ENCODE measurements at places on chromosomes 1 and 21.

DNA sequence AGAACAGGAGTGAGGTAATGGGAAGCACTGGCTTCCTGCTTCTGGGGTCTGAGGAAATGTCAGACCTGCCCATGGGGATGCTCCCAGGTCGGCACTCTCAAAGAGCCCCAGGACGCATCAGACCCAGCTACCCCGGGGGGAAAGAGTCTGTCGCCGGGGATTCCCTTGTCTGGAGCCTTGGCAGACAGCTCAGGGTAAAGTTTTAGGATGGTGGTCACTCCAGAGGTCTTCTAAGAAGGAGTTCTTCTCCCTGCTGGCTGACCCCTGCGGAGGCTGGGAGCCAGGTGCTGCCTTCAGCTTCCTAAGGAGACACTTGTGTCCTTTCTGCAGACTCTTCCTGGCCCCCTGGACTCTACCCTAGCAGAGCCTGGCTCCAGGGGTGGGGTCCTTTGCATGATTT is 61.9 kb upstream of the PSEN2 start:
- no peak for DNase-seq

DNA sequence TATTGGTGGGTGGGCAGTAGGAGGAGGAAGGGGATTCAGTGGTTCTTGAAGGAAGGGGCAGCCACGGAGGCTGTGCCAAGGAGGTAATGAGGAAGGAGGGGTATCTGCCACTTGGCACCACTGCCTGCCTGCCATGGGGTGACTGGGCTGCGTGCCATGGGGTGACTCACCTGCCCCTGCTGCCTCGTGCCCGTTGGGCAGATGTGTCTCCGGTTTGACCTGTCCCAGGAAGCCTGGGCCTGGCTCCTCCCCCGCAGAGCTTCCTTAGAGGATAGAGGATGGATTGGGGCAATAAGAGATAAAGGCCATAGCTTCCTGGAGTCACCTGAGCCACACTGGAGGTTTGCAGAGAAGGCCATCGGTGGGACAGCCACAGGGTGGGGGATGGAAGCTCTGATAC is 1.7 kb downstream of the PADI3 start:
- no peak for DNase-seq

DNA sequence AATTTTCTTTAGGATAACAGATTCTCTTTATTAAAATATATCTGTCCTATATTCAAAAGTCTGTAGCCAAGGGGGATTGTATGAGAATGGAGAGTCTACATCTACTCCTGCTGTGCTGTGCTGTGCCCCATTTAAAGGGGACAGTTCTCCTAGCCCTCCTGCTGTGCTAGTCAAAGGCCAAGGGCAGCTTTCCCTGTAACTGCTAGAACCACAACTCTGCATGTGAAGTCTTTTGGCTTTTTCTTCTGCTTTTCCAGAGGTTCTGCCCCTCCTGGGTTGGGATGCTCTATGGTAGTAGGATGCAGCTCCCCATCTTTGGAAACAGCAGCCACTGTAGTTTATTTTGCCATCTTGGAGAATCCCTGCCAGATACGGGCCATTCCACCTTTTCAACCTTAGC is 197.5 kb upstream of the JUN start:
- no peak for DNase-seq

DNA sequence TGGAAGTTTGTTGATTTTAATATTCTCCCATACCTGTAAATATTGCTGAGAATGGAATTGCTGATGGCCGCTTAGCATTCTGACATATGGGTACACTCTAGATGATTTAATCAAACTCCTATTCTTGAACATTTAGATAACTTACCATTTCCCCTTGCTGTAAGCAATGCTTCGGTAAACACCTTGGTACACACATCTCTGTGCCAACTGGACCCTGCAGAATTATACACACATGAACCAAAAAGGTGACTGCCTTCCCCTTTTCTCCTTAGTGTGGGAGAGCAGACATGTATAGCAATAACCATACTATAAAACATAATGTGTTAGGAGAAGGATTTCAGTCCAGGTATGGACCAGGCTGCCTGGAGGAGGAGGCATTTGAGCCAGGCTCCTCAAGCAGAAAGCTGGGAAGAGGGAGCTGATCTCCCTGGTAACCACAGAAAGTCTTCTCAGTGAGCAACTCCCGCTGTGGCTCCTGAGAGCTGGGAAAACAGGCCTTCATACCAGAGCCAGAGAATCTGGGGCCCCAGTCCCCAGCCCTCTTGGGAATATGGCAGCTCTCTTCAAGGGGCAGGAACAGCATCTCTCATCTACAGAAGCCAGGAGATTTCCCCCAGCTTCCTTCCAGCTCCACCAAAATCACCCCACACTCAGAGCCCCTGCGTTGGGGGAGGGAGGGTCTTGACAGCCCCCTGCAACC is 33.9 kb upstream of the CSF1 start:
- no peak for DNase-seq

- DNase-seq, result peak; percentile 46
Measured at GRCh38 chr1:9589144-9589718, 520 bp downstream of the TMEM201 start.

GRCh38 chr1:73874806-73875205 is 323.2 kb downstream of the LRRIQ3 start:
- DNase-seq, result no peak

- DNase-seq, result no peak
Measured at GRCh38 chr1:41853907-41854306, 64.8 kb downstream of the HIVEP3 start.

DNA sequence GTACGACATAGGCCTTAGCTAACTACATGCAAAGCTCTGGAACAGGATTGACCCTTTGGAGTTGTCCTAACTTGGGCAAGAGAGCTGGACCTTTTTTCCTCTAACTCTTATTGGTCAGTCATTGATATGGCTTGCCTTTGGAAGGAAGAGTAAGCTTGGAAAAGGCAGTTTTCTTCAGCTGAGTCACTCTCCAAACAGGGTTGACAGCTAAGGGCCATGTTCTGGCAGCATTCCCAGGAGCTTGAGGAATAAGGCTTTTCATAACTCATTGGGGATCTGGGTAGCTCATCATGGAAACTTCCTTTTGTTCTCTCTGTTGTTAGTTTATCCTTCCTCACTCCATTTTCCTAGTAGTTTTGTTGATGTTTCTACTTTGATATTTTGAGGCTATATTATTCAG is 14.5 kb upstream of the ERRFI1 start:
- DNase-seq, result no peak

- no peak for DNase-seq
Measured at GRCh38 chr1:19232524-19232846, 18.8 kb downstream of the EMC1 start.

- no peak for DNase-seq
Measured at GRCh38 chr1:116988908-116989307, 12.7 kb upstream of the CD101 start.

- no peak for DNase-seq
Measured at GRCh38 chr1:198304431-198304830, 147.6 kb downstream of the NEK7 start.

DNA sequence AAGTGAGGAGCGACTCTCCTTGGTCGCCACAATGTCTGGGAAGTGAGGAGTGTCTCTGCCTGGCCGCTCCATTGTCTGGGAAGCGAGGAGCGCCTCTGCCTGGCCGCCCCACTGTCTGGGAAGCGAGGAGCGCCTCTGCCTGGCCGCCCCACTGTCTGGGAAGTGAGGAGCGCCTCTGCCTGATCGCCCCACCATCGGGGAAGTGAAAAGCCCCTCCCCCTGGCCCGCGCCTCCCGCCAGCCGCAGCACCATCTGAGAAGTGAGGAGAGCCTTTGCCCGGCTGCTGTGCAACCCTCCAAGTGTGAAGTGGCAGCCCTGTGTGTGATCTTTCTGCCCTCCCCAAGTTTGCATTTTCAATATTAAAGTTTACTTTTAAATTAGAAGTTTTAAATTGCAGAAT is 95.0 kb upstream of the PPP2R5A start:
- DNase-seq, result no peak

GRCh38 chr1:156101880-156102279 is 12.6 kb upstream of the LMNA start:
- DNase-seq, result no peak

DNA sequence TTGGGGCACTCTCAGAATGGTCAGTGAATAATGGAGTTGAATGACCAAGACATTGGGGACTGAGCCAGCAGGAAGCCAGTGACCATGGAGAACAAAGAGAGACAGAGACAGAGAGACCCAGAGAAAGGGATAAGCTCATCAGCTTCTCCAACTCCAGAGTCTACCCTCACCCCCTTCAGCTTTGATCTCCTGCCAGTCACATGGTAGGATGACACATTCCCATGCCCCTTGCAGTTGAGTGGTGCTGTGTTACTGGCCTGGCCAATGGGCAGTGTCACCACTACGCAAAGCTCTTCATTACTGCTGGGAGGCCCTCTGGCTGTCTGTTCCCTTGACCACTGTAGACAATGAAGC is 643.5 kb downstream of the AJAP1 start:
- DNase-seq, result no peak

- no peak for DNase-seq
Measured at GRCh38 chr1:88175631-88176226, 508.3 kb upstream of the PKN2 start.

- DNase-seq, result no peak
Measured at GRCh38 chr1:241598249-241598648, 41.9 kb downstream of the CHML start.

DNA sequence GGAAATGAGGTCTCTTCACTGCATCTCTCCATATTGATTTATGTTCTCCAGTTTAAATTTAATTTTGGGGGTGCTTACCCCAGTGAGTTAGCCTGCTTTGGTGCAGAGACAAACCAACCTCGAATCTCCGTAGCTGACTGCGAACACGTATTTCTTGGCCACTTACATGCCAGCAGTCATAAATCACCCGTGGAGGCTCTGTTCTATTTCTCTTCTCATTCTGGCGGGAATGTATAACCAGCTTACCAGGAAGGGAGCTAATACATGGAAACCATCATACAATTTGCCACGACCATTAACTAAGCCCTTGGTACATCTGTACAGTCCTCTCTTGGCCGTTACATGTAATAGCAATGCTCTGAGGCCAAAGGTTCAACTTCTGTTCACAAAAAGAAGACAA is 148.0 kb downstream of the PLA2G4A start:
- no peak for DNase-seq

- DNase-seq, result no peak
Measured at GRCh38 chr1:16233431-16233830, 3.6 kb downstream of the CPLANE2 start.

GRCh38 chr21:16912075-16912474 is 600.8 kb upstream of the CXADR start:
- no peak for DNase-seq

- no peak for DNase-seq
Measured at GRCh38 chr1:176119549-176119948, 87.5 kb downstream of the COP1 start.

- peak; percentile 14 for DNase-seq
Measured at GRCh38 chr1:183593356-183593755, 3.1 kb upstream of the NCF2 start.

DNA sequence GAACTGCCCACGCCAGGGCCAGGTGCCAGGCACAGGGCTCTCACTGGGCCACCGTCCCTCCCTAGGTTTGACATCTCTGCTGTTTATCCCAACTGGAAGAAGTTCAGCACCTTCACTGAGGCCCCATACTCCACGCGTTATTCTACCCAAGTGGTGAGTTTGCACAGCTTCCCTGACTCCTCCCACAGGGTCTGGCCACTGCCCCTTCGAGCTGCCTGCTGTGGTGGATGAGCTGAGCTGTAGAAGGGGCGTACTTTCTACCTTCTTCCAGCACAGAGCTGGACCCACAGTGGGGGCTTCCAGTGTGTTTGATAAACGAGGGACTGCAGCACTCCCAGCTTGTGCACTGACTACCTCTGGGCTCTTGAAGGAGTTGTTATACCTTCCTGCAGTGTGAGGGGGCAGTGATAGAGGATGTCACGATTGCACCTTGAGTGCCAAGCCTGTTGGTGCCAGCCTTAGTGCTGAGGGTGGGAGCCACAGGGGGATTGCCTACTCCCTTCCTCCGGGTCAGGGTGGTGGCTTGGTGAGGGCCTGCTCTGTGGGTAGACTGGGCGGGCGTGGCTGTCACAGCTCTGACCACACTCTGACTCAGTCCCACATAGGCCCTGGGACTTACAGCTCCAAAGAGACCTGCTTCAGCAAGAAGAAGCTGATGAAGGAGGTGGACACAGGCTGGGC is 5.9 kb upstream of the TTC22 start:
- DNase-seq, result no peak

GRCh38 chr1:245488346-245489129 is 333.8 kb downstream of the KIF26B start:
- DNase-seq, result no peak

GRCh38 chr1:215005078-215005477 is 77.5 kb upstream of the KCNK2 start:
- DNase-seq, result no peak

DNA sequence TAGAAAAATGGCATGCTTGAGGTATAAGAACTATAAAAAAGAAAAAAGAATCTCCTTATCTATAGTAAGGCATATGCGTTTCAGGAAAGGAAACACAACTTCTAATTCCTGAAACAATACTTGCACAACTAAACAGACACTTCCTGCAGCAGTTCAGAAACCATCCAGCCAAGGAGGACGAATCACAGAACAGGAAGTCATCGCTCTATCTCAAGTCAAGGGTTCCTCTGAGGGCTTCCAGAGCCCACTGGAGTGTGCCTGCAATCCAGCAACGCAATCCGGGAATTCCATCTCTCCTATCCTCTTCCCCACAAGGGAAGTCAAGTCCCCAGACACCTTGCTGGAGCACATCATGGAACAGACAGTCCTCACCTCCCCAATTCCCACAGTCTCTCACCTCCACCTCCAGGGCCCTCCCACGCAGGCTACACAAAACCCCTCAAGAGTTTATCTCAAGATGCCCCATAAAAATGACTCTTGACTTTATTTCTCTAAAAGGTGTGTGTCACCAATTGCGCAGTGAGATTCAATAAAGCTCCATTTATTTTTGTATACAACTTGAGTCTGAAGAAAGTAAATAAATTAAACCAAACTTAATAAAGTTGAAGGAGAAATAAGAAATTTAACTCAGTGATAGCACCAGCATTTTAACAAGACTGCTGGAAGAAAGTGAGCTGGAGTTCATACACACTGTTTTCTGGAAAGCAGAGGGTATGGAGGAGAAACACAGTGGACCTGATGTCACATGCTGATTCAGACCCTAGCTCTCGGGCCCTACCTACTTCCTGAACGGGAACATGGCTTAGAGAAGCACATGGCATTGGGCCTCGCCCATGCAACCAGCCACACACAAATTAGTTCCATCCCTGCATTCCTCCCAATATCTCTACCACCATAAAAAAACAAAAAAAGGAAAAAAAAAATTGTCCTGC is 39.9 kb downstream of the SIPA1L2 start:
- no peak for DNase-seq

DNA sequence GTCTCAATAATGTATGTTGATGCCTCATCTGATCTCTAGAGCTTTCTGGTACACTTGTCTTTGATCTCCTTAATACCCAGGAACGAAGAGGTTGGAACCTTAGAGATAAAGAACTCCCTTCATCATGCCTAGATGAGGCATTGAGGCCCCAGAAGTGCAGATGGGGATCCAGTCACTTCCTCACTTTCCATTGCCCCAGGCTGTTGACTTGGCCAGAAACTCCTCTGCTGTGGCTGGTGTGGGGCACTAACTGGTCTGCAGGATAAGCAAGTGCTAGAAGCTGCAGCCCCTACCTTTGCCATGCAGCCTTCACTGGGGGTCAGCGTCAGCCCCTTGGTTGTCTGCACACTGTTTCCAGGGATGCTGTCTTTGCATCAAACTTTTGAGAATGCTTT is 49.9 kb downstream of the STUM start:
- DNase-seq, result no peak
